ENCODE measurements at places on chromosomes 3 and 15. TPM values are rescaled to one million over a fixed set of nuclear protein-coding genes. Genes with fewer than 3 reads are reported as not detected.

The GP5 gene
- total RNA-seq, result 0.09 TPM

The SLC22A14 gene
- total RNA-seq, result not detected

The ULK3 gene
- 48.4 TPM for total RNA-seq

The EFHB gene
- total RNA-seq, result 1.2 TPM

The AGTR1 gene
- total RNA-seq, result 2.1 TPM

The GPR87 gene
- not detected for total RNA-seq

- peaks cover 5% of the 10 kb centered on the region for H3K4me1 ChIP-seq
- no peak overlapping the region for H3K27ac ChIP-seq
These were observed 71.1 kb upstream of the RAP2B start for GRCh38 chr3:153090973-153091372.

- H3K4me1 ChIP-seq, result no peaks in the 10 kb centered on the region
- no peaks in the 10 kb centered on the region for H3K36me3 ChIP-seq
- DNase-seq, result no peak
- no peaks in the 10 kb centered on the region for H3K27me3 ChIP-seq
- H3K27ac ChIP-seq, result no peak overlapping the region
These were observed 134.9 kb upstream of the GAP43 start for GRCh38 chr3:115488409-115488808.

- peak overlapping the region; percentile 98 for H3K27ac ChIP-seq
- no peaks in the 10 kb centered on the region for H3K27me3 ChIP-seq
- H3K4me1 ChIP-seq, result peaks cover 29% of the 10 kb centered on the region
- DNase-seq, result peak; percentile 53
- peak overlapping the region; percentile 70 for H3K4me3 ChIP-seq
- no peaks in the 10 kb centered on the region for H3K36me3 ChIP-seq
These were observed 27.3 kb downstream of the ATOSA start for GRCh38 chr15:52651868-52652267.
